Activated T-helper 1 cell treated with anti-CD3 and anti-CD28 coated beads, Interleukin-12 subunit alpha, Interleukin-12 subunit beta, Interleukin-2, Interleukin-4 antibody, amounts not matched to agents 30 ng/mL and 10 ng/mL and 1 ng/mL, durations not matched to agents 14 hours and 24 hours and 36 hours (primary cell): ENCODE measurements at places on chromosomes 2 and 18. TPM values are rescaled to one million over a fixed set of nuclear protein-coding genes. Genes with fewer than 3 reads are reported as not detected.

Gene CRYGD
- total RNA-seq: not detected in 2 replicates

Gene MAP4K4
- total RNA-seq: 54.3 and 54.5 TPM in 2 replicates

DNA sequence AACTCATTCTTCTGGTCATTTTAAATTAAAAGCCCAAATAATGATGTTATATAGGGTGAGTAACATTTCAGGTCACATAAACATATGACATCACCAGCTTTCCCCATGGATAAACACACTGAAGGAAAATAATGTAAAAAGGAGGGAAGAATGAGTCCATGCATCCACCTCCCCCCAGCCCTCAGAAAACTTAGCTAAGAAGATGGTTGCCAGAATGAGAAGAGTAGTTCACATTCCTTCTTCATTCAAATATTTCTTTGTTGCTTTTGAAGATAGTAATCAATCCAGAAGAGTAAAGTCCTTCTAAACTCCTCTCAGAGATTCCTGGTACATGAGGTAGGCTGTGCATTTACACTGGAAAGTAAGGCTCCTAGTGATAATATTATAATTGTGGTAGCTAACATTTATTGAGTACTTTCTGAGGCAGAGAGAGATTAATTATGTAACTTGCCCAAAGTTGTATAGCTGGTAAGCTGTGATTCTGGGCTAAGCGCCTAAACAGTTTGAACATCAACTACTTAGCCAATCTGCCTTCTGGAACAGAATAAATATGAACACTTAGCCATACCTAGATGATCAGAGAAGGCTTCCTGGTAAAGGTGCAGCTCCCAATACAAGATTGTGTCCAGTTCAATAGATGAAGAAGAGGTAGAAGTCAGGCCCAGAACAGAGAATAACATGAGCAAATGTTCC is 256.7 kb upstream of the FN1 start:
- no peaks in the 10 kb centered on the region for H3K4me1 ChIP-seq
- no peak for DNase-seq
- H3K4me3 ChIP-seq: no peak overlapping the region
- H3K27me3 ChIP-seq: peaks cover 7% of the 10 kb centered on the region
- no peak overlapping the region for H3K27ac ChIP-seq

- no peaks in the 10 kb centered on the region for H3K4me1 ChIP-seq
- H3K27me3 ChIP-seq: no peaks in the 10 kb centered on the region
- no peak overlapping the region for H3K27ac ChIP-seq
- DNase-seq: no peak
Measured at GRCh38 chr2:122077771-122078170, 322.3 kb downstream of the TSN start.

GRCh38 chr2:106205488-106205887 is 11.4 kb upstream of the UXS1 start:
- H3K27me3 ChIP-seq: peaks cover 20% of the 10 kb centered on the region
- no peaks in the 10 kb centered on the region for H3K4me1 ChIP-seq
- no peak overlapping the region for H3K27ac ChIP-seq
- no peak overlapping the region for H3K4me3 ChIP-seq
- DNase-seq: no peak
- no peaks in the 10 kb centered on the region for H3K36me3 ChIP-seq

DNA sequence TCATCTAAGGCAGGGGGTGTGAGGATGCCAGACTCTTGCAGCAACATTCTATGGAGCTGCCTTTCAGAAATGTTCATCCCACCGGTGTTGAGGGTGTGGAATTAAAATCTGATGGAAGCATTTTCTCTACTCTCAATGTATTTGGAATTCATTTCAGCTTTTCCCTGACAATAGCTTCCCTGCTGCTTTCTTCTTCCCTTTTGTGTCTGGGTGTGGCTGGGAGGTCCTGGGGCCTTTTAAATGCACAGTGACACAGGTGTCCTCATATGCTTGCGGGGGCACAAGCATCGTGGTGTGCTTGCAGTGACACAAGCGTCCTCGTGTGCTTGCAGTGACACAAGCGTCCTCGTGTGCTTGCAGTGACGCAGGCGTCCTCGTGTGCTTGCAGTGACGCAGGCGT is 43.4 kb upstream of the ASB18 start:
- H3K4me3 ChIP-seq: no peak overlapping the region
- no peaks in the 10 kb centered on the region for H3K4me1 ChIP-seq
- no peak for DNase-seq

GRCh38 chr2:232142049-232142448 is 180.5 kb downstream of the DIS3L2 start:
- no peak overlapping the region for H3K4me3 ChIP-seq
- no peak overlapping the region for H3K27ac ChIP-seq
- DNase-seq: no peak
- H3K36me3 ChIP-seq: peaks cover 2% of the 10 kb centered on the region

DNA sequence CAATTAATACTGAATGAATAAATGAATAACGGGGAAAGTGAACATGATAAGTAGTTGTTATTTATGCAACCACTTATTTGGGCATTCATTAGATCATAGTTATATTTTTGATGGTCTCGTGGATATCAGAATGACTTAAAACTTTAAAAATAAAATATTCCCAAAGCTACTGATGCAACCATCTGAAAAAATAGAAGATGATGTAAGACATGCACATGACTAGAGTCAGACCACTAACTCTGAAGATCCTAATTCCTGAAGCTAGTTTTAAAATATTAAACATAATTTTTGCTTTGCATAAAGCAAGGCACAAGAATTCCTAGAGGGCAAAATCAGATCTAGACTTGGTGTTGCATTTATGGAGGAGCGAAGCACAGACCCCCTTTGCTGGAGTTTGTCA is 616.1 kb downstream of the IRS1 start:
- H3K27me3 ChIP-seq: no peaks in the 10 kb centered on the region
- H3K4me1 ChIP-seq: no peaks in the 10 kb centered on the region
- H3K36me3 ChIP-seq: no peaks in the 10 kb centered on the region
- H3K4me3 ChIP-seq: no peak overlapping the region
- no peak overlapping the region for H3K27ac ChIP-seq

Gene ZNF396
- 0.56 and 0.60 TPM in 2 replicates for total RNA-seq

GRCh38 chr2:19504400-19505198 is 146.2 kb upstream of the OSR1 start:
- no peaks in the 10 kb centered on the region for H3K36me3 ChIP-seq
- no peaks in the 10 kb centered on the region for H3K4me1 ChIP-seq
- H3K27me3 ChIP-seq: peaks cover 10% of the 10 kb centered on the region
- no peak for DNase-seq
- no peak overlapping the region for H3K27ac ChIP-seq
- no peak overlapping the region for H3K4me3 ChIP-seq

Gene ERFE
- total RNA-seq: 0.20 TPM in 1 of 2 replicates, not detected in the other
